ENCODE measurements at places on chromosomes 5 and 9. TPM values are rescaled to one million over a fixed set of nuclear protein-coding genes. Genes with fewer than 3 reads are reported as not detected.
A peak's percentile ranks its signal among the peaks of the same experiment; 100 is the strongest.

DNA sequence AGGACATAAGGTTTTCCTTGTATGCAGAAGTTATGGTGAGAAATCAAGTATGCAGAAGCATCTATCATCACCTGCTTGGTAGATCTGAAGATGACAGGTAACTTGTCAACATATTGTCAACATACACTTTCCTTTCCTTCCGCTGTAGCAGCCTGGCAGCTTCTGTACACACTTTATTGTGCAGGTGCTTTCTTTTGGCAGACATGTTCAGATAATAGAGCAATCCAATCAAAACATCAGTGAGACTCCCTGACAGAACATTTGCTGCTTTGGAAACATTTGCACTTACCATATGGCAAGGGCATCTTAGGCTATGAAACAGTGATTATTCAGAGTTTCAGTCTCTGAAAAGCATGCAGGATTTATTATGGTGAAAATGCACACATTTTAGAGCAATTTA lies 161.1 kb upstream of the CDH12 start:
- no peak for DNase-seq

IL9 gene
- total RNA-seq, result not detected

- DNase-seq, result no peak
Measured at GRCh38 chr9:68431307-68431706, 74.9 kb downstream of the PGM5 start.

DNA sequence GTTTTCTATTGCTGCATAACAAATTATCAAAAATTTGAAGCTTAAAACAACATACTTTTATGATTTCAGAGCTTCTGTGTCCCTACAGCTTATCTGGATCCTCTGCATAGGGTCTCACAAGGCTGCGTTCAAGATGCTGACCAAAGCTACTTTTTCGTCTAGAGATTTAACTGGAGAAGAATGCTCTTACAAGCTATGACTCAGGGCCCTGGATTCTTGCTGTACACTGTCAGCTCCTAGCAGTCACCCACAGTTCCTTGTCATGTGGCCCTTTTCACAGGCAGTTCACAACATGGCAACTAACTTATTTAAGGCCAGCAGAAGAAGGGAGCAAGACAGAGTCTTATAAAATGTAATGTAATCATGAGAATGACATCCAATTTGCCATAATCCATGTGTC lies 70.8 kb upstream of the FAM174A start:
- peak; percentile 40 for DNase-seq

DNA sequence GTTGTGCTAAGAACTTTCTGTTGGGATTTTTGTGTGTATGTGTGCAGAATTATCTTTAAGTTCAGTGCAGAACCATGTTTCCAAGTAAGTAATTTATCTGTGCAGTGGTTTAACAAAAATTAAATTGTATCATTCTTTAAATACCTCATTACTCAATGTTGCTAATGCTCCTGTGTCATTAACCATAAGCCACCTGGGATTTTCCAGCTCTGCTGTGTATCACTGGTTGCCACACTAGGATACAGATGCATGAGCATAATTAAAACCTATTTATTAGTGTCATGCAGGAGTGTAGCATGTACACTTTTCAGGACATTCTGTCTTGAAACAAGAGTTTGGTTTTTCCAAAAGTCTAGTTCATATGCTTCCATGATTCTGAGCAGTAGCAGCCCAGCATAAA lies 120.4 kb upstream of the PTGER4 start:
- DNase-seq, result no peak

DNA sequence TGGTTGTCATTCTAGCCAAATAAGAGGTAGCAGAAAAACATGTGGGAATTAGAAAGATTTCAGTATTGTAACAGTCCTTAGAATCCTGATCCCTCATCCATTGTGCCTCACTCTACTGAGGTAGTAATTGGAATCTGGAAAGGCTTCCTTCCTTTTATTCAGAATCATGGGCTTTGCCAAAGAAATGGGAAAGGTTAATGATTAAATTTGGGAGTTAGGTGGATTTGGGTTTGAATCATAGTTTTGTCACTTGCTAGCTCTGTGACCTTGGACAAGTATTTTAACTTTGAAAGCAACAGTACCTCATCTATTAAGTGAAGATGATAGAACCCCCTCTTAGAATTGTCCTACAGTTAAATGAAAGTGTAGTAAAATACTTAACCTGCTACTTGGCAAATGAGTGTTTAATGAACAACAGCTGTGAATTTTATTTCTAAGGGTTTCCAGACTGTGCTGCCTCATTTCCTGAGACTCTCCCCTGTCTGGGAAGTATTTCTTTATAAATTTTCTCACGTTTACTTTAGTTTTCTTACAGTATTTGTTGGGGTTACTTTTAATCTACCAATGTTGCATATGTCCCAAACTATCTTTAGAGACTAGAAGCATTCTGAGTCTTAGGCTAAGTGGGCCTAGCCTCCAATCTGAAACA lies 11.7 kb downstream of the SPDL1 start:
- DNase-seq, result no peak

DNA sequence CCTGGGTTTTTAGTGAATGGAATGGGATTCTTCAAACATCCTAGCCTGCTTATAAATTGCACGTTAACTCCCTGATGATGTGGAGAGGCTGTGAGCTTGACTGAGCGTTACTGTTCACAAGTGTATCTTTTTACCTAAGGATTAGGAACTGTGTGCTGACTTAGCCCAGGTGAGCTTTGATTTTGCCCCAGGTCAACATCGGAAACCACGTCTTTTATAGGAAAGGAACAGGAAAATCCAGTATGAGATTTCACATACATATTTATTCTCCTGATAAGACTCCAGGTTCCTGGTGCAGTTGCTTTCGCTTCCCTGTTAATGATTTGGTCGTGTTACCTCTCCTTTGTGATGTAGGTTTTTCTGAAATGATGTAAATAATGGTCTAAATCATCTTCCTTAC lies 103.2 kb upstream of the BASP1 start:
- DNase-seq, result no peak

CATSPER3 gene
- total RNA-seq, result not detected

- peak; percentile 20 for DNase-seq
Measured at GRCh38 chr5:14935341-14935740, 63.8 kb upstream of the ANKH start.

- DNase-seq, result no peak
Measured at GRCh38 chr5:42596817-42597216, 159.8 kb upstream of the CCDC152 start.

DNA sequence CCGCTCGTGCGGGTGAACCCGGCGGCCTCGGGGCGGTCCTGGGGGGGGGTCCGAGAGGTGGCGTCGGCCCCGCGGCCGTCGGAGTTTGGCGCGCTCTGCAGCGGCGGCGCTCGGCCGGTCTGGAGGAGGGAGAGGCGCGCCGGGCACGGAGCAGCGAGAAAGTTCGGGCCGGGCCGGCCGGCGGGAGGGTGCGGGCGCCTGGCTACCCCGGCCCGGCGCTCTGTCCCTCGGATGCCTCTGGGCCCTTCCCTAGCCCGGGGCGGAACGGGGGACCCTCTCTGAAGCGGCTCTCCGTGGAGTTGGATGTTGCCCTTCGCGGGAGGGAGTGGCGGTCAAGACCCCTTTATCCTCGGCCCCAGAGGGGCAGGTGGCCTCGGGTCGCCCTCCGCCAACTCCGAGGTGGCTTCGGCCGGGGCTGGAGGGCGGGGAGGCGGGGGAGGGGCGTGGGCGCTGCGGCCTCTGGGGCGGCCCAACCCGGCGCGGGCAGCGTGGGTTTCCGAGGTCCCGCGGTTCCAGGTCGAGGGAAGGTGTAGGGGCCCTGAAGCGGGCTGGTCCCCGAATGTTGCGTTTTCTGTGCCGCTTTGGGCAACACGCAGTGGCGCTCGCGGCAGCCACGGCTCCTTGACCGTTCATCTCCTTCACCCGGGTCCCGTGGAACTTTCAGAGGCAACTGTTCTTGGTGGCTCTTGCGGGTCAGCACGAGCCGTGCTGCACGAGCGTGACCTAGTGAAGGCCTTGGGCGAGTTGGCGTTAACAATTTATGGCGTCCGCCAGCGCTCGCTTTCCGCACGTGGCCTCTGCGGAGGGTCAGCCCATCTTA lies 290.5 kb downstream of the DOCK8 start:
- no peak for DNase-seq

GRCh38 chr9:26904671-26905070 lies 12.1 kb upstream of the CAAP1 start:
- DNase-seq, result no peak

GPX8 gene
- total RNA-seq, result 116 TPM

LCN12 gene
- not detected for total RNA-seq

CDX1 gene
- total RNA-seq, result 0.24 TPM

FBP2 gene
- not detected for total RNA-seq

DNA sequence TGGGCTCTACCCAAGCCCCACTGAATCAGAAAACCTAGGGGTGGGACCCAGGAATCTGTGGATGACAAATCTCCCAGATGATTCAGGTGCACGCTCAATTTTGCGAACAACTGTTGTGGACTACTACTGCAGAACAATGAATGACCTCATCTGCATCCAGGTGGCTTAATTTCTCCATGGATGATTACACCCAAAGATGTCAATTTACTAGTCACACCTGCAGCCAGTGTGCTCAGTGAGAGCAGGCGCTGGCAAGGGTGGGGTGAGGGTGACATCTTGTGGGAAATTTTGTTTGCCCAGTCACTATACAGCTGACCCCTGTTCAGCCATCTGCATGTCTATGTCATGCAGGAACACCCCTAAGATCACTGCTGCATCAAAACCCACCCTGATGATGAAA lies 118.2 kb downstream of the ENTREP1 start:
- DNase-seq, result no peak

- peak; percentile 83 for DNase-seq
Measured at GRCh38 chr9:109381011-109381729, 60.3 kb upstream of the EPB41L4B start.

DNA sequence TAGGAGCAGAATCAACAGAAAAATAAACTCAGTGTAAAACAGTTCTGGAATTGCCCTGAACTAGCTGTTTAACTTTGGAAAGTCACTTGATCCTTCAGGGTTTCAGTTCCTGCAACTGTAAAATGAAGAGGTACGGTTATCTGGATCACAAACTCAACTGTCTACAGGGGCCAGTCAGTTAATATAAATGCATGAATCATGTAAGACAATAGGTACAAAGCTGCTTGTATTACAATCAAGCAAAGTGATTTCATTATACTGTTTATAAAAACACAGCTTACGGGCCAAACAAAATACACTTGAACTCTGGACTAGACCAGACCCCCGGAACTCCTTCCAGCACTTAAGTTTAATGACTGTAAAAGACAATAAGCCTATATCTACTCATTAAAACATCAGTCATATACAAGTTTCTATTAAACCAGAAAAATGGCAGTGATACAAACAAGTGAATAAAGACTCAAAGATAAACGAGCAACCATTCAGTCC lies 73.0 kb downstream of the MRPS27 start:
- DNase-seq, result peak; percentile 24

DNA sequence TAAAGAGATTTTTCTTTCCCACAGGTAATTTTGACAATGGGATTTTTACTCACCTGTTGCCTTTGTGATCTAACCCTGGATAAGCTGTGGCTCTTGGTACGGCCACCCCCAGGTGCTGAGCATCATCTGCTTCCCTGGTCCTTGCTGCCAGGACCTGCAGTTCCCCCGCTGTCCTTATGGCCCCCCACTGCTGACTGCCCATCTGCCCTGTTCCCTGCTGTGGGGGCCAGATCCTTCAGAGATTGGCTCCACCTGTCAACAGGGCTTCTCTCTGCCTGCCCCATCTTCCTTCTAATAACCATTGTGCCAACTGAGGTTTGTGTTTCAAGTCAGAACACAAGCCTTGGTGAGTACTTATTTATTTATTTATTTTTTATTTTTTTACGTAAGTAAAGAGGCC lies 183.3 kb downstream of the MAPKAP1 start:
- DNase-seq, result no peak

DNA sequence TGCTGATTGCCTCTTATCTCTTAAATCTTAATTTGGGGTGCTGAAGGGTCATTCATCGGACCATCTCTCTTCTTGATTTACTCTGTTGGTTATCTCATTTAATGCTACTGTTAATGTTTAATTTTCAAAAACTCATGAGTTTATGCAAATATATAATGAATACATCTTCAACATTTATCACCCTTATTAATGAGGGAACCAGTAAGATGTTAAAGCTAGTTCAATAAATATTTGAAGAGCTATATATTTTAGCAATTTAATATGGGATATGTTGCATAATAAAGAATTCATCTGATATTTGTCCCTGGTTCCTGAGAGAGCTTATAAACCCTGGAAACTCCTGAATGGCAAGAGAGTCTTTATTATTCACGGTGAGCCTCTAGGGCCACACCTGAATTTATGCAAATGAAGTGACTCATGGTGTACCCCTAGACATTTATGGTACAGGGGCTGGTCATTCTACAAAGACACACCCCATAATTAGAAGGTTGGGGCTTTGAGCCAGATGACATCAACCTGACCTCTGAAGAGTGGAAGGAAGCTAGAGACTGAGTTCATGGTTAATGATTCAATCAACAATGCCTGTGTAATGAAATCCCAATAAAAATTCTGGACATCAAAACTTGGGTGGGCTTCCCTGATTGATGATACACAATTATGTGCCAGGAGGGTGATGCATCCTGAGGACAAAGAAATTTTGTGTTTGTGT lies 339.5 kb upstream of the ZNF608 start:
- DNase-seq, result no peak

- DNase-seq, result peak; percentile 37
Measured at GRCh38 chr9:98951967-98952366, 8.3 kb downstream of the COL15A1 start.

LAMC3 gene
- total RNA-seq, result not detected

DNA sequence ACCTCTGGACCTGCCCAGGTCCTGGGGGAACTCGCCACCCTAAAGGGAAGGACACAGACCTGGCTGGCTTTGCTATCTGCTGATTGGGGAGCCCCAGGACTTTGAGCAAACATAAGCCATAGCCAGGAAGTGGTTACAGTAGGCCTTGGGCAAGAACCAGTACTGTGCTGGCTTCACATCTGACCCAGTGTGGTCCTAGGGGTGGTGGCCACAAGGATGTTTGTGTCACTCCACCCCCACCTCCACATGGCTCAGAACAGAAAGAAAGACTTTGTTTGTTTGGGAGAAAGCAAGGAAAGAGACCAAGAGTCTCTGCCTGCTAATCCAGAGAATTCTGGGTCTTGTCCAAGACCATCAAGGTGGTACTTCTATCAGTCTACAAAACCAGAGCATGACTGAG lies 334.2 kb downstream of the SPOCK1 start:
- peak; percentile 49 for DNase-seq

DNA sequence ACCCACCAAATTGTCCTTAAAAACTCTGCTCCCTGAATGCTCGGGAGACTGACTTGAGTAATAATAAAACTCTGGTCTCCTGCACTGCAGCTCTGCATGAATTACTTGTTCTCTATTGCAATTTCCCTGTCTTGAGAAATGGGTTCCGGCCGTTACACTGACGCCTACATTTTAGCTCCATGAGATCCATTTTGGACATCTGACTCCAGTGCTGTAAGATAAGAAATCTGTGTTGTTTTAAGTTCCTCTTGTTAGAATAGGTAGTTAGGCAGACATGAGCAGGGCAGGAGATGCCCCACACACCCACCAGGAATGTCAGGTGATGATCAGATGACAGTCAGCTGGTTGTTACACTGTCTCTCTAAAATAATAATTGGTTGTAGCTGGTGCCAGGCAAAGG lies 125.8 kb upstream of the SHB start:
- no peak for DNase-seq

PCDHB15 gene
- 1.6 TPM for total RNA-seq

All from RPMI7951 (cell line).